NCI-H510A treated with DMSO at 0.1 percent for 48 hours (cell line): ENCODE measurements at places on chromosomes 16 and 17.

DNA sequence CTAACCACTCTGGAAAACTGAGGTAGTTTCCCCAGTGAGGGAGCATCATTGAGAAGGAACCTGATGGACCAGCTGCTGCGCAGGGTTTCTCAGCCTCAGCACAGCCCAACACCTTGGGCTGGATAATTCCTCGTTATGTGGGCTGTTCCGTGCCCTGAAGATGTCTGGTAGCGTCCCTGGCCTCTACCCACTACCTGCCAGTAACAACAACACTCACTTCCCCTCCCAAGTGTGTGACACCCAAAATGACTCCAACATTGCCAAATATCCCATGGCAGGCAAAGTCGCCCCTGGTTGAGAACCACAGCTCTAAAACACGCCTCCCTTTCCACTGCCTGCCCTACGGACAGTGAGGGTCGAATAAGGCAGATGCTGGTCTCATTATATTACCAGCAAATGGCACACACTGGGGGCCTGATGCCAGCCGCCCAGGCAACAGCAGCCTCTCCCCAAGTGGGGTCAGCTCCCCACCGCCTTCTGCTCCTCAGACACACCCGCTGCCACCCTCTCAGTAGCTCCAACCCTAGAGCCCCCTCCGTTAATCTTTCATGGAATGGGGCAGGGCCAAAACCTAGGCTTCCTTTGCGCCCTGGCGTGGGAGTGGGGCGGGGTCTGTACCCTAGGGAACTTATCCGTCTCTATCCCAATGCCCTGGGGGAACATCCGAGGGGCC lies 1.0 kb downstream of the RHBDF2 start:
- DNase-seq, result no peak

GRCh38 chr17:47229535-47230443 lies 20.6 kb downstream of the MYL4 start:
- peak; percentile 68 for DNase-seq

DNA sequence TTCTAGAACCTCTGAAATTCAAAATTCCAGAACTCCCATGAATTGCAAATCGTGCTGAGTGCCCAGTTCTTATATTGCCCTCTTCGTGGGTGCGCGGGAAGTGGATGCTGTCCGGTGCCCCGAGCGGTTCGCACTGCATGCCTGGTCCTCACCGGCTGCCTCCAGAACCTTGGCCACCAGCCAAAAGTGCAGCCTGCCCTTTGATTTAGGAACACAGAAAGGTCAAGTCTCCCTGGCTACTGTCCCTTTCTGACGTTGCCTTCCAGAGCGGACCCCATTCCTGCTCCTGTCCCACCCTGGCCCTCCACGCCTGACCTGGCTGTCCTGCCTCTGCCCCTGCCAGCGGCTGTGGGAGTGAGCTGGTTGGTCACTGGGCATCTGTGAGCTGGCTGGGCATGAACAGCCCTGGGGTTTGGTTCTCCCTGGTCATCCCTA lies 9.7 kb downstream of the NEUROD2 start:
- no peak for DNase-seq

DNA sequence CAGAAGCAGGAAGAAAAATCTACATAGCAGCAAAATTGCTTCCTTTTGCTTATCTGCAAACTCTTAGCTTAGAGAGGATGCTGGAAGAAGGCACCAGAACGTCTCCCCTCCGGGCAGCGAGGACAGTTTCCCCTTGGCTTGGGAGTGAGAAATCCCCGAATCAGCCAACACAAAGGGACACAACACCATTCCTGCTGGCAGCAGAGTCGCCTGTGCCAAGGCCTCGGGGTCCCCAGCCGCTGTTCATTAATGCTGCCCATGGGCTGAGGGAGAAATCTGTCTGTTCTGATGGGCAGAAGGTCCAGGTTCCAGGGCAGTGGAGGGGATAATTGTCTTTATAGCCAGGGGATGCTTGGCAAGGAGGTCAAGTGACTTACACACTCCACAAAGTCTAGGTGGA lies 38.0 kb downstream of the CACNG3 start:
- DNase-seq, result no peak

GRCh38 chr16:13780406-13781168 lies 139.4 kb upstream of the ERCC4 start:
- no peak for DNase-seq

DNA sequence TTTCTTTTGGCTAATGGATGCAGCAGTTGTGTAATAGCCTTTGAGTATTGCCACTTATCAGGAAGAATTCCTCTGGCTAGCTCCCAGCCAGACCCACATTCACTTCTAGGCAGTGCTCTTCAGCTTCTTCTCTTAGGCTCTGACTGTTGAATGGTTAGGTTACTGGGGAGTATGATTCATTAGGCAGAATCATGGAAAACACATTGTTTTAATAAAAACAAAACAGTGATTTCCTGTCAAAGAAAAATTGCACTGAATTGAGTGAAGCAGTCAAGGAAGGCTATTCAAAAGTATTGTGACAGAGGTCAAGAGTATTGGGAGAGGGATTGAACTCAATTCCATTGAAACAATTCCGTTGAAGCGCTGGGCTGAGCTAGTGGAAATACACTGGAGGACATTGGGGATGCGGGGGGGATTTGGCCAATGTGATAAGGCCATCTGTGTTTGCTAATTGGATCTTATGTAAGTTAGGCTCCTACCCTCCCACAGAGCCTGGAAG lies 68.0 kb downstream of the CNTNAP4 start:
- DNase-seq, result no peak

DNA sequence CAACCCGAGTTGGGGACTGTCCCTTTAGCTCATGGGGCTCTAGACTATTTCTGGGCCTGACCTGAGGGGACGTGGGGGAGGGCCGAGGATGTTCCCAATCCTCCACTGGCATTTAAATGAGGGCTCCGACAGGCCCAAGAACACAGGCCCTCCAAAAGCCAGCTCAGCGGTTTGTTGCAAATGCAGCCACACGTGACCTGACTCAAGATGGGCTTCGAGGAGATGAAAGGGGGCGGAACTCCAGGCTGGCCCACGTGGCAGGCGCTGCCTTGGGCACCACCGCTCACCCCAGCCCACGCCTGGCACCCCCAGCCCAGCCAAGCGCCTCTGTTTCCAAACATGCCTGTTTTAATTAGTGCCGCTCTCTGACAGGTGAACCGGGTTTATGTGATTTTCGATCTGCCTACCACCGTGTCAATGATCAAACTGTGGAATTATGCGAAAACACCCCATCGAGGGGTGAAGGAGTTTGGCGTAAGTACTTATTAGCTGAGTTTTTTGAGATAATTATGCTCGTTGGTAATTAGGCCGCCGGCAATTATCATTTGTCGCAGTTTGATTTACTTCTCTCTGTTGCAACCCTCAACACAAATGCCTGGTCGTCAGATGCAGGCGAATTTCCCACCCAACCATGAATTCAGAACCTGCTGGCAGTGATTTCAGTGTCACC lies 226.7 kb downstream of the KATNIP start:
- DNase-seq, result no peak

- no peak for DNase-seq
These were observed 140.9 kb upstream of the WSB1 start for GRCh38 chr17:27153005-27153404.

- DNase-seq, result peak; percentile 13
These were observed 317.2 kb upstream of the ZFHX3 start for GRCh38 chr16:73365016-73365551.

GRCh38 chr16:2968368-2968737 lies 795 bp upstream of the PAQR4 start:
- no peak for DNase-seq

DNA sequence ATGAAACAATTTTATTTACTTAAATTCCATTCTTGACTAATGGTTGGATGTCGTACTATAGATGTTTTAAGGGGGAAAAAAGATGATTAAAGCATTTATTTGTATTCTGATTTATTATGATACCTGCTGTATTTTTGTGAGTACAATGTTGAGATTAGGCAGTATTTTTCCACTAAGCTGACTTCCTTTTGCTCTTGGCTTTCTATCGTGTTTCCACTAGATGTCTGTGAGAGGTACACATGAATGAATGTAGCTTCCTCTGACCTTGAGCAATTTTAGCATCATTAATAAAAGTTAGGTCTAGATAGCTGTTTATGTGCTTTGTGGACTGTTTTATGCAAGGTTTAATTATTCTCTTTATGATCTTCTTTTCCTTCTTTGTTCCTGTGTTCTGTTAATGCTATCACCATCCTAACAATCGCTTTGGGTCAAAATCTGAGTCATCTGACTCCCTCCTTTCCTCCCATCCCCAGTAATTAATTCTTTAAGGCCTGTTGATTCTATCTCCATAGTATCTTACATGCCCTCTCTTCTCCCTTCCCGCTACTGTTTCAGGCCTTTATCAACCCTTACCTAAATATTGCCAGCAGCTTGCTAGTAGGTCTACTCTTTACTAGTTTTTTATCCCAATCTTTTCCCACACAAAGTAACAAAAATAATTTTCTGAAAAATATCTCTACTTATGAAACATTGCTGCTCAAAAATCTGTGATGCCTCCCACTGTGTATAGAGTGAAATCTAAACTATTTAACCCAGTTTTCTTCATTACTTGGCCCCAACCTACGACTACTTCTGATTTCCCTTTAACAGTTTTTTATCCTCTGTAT lies 76.0 kb downstream of the VMP1 start:
- no peak for DNase-seq

DNA sequence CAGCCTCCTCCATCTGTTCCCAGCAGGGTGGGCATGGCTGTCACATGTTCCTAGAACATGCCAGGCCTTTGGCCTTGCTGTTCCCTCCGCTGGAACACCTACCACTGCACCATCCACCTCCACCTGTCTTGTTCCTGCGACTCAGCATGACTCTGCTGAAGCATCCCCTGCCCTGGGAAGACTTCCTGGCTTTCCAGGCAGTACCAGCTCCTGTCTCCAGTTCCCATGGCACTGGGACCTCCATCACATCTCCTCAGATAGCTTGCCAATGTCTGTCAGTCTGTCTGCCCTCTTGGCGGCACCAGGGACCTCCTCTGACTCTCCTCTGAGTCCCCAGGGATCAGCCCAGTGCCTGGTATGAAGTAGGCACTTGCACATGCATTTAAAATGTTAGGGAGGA lies 15.7 kb downstream of the PDP2 start:
- DNase-seq, result no peak

DNA sequence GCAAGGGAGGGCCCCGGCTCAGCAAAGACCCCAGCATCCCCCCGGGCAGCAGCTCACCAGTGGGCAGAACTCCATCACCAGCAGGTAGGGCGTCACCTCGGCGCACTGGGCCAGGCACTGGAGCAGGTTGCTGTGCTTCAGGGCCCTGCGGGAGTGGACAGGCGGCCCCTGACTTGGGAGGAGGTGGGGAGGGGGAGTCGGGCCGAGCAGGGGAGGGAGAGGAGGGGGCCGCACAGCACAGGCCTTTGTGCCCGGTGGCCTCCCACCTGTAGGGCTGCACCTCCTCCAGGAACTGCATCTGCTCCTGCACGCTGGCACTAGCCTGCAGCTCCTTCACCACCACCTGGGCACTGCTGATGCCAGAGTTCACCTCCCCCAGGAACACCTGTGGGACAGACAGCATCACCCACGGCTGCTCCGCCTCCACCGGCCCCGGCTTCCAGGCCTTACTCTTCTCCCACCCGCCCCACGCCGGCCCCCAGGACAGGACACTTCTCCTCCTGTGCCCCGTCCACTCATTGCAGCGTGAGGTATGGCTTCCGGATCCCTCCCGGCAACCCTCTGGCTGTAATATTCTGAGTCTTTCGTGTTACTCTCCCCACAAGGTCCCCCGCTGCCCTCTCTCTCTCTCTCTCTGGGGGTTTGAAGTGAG lies 37.7 kb upstream of the PVALEF start:
- DNase-seq, result no peak

DNA sequence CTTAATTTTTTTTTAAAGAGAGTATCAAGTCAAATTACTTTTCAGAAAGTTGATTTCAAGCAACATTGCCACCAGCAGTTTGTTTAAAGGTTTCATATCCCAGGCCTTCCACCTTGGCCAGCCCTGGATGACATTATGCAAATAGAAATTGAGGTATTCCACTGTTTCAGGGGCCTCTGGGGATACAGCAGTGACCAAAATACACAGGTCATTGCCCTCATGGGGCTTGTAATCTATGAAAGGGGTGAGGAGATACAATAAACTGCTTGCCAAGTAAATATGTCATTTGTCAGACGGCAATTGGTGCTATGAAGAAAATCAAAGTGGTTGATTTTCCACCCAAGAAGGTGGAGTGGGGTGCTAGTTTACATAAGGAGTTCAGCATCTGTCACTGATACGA lies 37.8 kb upstream of the TMC5 start:
- no peak for DNase-seq

- no peak for DNase-seq
These were observed 52.9 kb upstream of the PVALEF start for GRCh38 chr17:81112450-81112849.

GRCh38 chr16:56336071-56336688 lies 89.2 kb downstream of the AMFR start:
- no peak for DNase-seq

- no peak for DNase-seq
These were observed 34.5 kb downstream of the COX10 start for GRCh38 chr17:14103836-14104235.

DNA sequence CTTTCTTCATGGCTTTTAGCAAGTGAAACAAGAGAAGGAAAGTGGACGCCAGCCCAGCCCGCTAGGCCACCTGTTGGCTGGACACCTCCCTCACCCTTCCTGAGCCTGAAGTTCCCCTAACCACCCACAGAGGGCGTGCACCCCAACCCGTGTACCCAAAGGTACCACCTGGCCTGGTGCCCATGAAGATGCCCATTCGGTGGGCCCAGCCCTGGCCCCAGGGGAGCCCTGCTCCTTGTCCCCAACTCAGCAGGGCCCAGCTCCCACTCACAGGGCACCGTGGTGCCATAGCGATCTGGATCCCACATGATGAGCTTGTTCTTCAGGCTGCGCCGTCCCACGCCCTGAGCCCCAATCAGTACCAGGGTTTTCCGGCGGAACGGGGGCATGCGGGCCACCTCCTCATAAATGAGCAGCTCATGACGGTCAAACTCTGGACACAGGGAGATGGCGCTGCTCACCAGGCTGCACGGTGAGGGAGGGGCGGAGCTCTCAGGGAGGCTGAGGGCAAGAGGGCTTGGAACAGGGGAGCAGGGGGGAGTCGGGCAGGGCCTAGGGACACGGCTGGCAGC lies 26.8 kb downstream of the MPP2 start:
- no peak for DNase-seq

DNA sequence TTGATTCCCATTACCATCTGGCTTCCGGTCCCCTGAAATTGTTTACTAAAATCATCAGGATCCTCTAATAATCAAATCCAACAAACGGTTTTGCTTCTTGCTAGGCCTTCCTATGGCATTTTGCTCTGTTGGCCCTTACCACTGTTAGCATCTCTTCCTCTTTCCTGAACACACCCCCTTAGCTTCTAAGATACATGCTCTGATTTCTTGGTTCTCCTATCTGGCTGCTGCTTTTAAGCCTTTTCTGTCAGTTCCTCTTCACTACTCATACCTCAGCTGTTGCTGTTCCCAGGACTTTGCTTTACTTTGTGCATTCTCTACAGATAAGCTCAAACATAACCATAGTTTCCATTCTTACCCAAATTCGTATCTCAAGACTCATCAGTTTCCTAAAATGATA lies 11.4 kb downstream of the CAPNS2 start:
- DNase-seq, result no peak

GRCh38 chr17:44081681-44082080 lies 11.1 kb downstream of the G6PC3 start:
- DNase-seq, result no peak
